ENCODE measurements at places on chromosomes 5 and 9.

DNA sequence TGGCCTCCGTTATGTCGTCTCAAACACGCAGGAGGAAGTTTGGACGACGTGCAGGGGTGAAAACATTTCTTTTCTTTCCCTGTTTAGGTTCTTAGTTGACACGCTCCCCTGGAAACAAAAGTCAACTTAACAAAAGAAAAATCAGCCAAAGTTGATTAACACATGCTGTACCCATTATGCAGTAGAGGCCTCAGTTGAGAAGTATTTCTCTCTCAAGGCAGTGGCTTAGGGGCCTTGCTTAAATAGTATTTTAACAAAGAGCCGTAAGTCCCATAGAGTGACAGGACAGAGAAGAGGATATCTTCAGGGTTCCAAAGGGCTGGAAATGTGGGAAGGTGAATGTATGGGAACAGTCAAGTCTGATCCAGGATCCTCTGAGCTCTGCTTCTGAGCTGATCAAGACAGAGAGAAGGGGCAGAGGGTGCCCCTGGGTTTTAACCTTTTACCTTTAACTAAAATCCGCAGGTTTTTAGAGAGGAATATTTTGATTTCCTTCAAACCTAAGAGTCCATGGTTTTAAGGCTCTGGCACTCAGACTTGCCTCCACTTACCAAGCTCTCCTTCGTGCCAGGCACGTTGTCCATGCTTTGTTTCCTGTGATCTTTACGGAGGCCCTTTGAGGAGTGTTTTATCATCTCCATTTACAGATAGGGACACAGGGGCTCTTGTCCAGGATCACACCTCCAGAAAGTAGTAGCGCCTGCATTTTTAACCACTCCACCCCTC lies 629 bp upstream of the CD74 start:
- DNase-seq = no peak

GRCh38 chr5:102624405-102624804 lies 125.6 kb upstream of the SLCO6A1 start:
- no peak for DNase-seq

DNA sequence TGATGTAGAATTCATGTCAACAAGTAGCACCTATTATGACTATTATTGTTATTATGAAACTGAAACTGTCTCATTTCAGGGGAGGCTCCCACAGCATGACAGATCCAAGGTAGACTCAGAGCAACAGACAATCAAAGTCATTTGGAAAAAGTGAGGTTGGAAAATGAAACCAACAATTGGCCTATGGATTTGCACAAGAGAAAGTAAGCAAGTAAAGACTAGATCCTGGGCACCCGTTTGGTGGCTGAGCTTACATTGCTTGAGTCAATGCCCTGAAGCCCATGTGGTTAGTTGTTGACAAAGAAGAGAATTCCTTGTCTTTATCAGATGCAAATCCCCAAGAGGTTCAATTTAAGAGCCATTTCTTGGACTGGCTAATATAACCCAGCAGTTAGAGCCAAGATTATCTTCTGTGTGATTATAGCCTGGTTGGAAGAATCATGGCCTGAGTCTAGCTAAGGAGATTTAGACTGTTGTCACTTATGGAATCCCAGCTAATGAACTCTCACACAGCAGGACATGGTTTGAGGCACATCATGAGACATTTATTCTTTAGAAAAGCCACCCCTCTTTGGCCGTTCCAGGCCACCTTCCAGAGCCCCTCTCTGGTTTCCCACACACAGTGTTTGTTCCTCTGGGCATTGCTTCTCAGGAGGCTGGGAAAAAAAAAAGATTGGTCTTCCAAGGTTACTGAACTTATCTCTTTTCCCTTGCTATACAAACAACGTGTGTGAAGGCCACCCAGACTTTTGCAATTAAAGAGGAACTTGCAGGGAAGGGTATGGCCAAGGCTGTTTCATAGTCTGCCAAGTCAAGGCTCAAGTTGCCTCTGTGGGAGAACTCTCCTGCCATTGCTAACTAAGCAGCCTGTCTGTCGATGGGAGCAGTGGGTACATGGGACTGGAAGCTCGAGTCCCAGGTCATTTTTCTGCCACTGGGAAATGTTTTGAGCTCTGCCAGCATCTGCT lies 399.5 kb downstream of the ENC1 start:
- no peak for DNase-seq

GRCh38 chr5:92560698-92561401 lies 1020.2 kb downstream of the NR2F1-AS1 start:
- DNase-seq = no peak

- no peak for DNase-seq
These were observed 270.7 kb downstream of the PDE4D start for GRCh38 chr5:59622848-59623247.

DNA sequence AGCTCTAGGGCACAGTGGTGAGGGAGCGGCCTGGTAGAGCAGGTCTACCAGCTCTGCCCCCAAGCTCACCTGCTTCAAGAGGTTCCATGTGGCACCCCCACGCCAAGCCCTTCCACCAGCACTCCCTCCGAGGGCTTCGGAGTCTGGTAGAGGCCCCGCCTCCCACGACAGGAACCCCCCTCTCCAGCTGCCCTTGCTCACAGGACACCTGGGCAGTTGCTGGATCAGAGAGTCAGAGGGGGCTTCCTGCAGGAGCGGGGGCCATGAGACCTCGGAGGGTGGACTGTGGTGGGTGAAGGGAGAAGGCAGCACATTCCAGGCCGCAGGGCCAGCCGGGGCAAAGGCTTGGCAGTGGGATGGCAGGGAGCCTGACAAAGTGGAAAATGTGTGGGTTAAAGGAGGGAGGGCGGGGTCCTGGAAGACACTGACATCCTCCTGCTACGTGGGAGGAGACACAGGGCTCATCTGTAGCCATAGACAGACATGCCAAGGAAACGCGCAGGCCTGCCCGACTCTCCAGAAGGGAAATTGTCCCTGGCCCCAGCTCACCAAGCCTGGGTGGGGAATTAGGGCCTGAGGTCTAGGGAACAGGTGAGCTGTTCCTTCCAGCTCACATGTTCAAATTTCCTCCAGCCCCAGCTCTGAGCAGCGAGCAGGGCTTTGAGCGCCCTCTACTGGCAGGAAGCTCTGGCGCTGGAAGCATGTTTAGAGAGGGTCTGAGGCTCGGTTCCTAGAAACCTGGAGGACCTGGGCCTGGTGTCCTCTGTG lies 74.2 kb downstream of the NTNG2 start:
- DNase-seq = no peak

GRCh38 chr5:131245312-131245711 lies 18.5 kb upstream of the CDC42SE2 start:
- no peak for DNase-seq

DNA sequence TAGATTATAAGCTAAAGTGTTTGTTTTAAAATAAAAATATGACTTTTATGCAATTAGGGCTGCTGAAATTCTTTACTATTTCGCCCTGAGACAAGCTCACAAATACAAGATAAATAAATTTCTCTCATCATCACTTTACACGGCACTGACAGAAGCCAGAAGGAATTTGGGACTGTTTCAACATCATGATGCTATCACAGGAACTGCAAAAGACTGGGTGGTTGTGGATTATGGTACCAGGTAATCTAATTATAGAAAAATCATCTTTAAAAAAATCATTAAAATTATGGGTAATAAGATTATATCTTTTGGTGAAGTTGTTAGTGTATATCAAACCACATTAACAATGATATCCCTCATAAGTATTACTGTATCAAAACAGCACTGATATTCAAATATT lies 95.0 kb downstream of the MAN2A1 start:
- no peak for DNase-seq

GRCh38 chr5:138188626-138189025 lies 9.7 kb downstream of the KIF20A start:
- no peak for DNase-seq

DNA sequence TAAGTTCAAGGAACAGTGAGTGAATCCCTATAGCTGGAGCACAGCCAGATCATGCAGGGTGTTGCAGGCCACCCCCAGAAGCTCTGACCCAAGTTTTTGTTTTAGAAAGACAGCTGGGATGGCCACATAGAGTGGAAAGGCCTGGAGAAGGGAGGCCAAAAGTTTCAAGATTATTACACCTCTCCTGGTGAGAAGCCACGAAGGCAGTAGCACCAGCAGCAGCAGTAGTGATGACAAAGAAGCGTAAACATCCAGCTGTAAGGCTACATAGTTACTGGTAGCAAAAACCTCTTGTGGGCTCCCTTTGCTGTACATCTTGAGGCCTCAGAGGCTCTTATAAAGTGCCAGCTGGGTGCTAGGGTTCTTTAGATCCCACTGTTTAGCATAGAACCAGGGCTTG lies 11.8 kb downstream of the ADAMTSL1 start:
- DNase-seq = no peak

- DNase-seq = no peak
These were observed 45.7 kb downstream of the TEX10 start for GRCh38 chr9:100307080-100307479.

DNA sequence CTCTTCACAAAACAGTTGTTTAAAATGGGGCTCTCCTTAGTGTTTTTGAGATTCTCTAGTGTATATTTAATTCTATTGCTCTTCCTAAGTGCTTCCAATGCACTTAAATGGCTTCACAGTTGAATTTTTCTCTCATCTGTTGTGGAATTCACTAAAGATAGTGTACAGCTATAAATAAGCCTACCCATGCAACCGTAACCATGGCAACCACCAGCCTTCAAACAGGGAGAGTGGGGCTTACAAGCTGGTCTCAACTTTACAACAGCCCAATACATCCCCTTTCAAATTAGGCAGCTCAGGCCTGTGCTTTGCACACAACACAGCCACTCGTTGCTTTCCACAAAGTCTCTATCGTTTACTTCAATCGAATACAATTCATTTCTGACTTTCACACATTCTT lies 144.0 kb upstream of the PLPPR1 start:
- DNase-seq = no peak

DNA sequence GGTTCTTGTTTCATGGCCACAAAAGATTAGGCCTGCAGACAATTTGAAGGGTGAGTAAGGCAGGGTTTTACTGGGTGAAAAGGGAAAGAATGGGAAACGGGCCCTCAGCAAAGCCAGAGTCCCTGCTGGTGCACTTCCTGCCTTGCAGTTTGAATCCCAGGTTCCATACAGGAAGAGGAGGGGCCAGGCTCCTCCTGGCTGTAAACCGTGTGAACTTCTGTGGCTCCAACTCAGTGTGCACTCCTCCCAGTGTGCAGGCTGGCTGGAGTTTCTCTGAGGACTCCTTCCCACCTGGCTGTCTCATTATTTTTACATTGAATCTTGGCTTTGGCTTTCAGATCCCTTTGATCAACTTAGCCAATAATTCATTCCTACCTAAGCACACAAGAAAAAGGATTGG lies 367.1 kb upstream of the KLF4 start:
- DNase-seq = no peak

GRCh38 chr5:175658299-175659145 lies 651 bp downstream of the HRH2 start:
- DNase-seq = no peak

DNA sequence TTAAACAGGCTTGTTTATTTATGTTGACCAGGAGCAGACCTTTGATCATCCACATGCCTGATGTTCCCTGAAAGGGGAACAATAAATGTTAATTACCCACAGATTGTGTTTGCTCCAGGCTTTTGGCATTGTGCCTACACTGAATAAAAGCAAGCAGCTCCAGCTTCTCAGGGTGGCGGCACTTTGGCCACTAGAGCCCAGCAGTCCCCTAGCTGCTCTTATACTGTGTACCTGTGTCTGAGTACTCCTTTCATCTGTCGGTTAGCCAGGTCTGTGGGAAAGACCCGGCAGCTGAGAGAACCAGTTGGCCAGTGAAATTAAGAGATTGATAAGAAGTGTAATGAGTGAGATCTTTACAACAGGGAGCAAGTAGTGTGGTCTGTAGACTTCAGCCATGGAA lies 254.8 kb upstream of the FTMT start:
- DNase-seq = no peak

- DNase-seq = no peak
These were observed 138.5 kb downstream of the DCP2 start for GRCh38 chr5:113115061-113115460.

DNA sequence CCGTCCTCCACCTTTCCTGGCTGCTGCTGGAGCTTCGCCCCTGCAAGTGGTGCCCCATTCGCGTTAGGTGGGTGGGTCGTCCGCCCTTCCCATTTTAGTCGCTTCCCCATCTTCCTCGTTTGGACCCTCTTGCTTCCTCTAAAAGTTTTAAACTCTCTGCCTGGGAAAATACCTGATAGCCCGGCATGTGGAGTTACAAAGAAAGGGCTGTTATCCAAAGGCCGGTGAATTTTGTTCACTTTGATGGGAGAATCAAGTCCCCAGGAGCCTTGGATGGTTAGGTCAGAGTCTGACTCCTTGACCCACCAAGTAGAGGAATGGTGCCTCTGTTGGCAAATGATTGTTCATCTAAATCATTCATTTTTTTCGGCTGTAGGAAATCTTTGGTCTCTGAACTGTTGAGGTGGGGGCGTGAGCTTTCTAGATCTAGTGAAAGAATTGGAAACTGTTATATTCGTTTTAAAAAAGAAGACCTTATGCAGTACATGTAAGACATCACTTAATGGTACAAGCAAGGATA lies 29.5 kb upstream of the APC start:
- DNase-seq = no peak

- DNase-seq = no peak
These were observed 16.7 kb upstream of the MTMR12 start for GRCh38 chr5:32329395-32329834.

- no peak for DNase-seq
These were observed 410 bp downstream of the GLIPR2 start for GRCh38 chr9:36136894-36137391.

GRCh38 chr5:123359454-123360200 lies 63.6 kb downstream of the CEP120 start:
- DNase-seq = no peak

GRCh38 chr5:101429241-101429640 lies 526.2 kb upstream of the ST8SIA4 start:
- DNase-seq = no peak

GRCh38 chr9:111983484-111983908 lies 86.9 kb downstream of the UGCG start:
- no peak for DNase-seq

DNA sequence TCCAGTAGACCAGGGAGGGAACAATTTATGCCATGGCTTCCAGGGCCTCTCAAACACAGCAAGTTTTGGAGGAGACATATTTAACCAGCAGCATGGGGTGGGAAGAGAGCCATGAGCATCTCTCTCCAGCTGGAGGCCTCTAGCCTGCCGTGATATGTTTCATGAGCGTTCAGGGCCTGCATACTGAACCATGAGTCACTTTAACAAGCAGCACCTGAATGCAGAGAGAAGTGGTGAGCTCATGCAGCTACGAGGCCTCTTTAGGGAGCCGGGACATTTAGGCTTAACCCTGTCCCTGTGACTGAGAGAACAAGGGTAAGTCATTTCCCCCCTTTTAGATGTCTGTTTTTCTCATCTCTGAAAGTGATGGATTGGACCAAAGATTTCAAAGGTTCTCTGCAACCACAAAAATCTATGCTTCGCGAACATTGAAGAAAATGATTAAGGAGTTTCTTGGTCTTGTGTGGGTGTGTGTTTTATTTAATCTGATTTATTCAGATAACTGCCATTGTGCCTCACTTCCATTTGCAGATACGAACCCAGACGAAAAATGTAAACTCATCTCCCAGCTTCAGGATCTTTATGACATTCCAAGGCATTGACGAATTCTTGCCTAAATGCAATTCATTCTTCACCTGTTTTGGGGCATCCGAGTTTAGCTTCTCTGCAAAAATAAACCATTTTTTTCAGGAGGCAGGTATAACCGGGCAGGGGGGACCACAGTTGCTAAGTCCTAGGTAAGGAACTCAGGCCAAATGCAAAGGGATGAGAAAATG lies 157.0 kb downstream of the GABBR2 start:
- no peak for DNase-seq
